ENCODE measurements at places on chromosomes 11 and 22.
A peak's percentile ranks its signal among the peaks of the same experiment; 100 is the strongest.

DNA sequence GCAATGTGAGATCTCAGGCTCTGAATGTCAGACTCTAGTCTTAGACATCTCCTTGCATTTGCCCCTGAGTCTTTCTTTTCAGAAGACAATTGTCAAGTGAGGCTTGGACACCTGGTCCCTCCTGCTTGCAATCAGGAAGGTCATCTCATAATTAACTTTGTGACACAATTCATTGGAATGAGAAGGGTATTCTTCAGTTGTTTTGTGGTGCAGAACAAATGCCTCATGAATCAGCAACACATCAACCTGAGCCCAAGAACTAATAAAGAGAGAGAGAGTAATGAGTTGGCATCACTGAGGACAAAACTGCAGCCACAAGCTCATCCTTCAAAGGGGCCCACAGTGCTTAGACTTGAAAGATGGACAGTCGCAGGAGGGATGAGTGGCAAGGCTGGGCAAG, 375.8 kb downstream of the INSC start:
- H3K36me3 ChIP-seq, result no peaks in the 10 kb centered on the region
- H3K27me3 ChIP-seq, result no peaks in the 10 kb centered on the region
- no peak overlapping the region for H3K27ac ChIP-seq
- H3K4me1 ChIP-seq, result no peaks in the 10 kb centered on the region

GRCh38 chr22:48566741-48567140, 1260.9 kb downstream of the BRD1 start:
- DNase-seq, result no peak
- H3K27ac ChIP-seq, result no peak overlapping the region
- H3K4me1 ChIP-seq, result no peaks in the 10 kb centered on the region
- H3K27me3 ChIP-seq, result peaks cover 2% of the 10 kb centered on the region

GRCh38 chr11:61491736-61492395, 16.7 kb upstream of the LRRC10B start:
- peaks cover 2% of the 10 kb centered on the region for H3K36me3 ChIP-seq
- no peak for DNase-seq
- H3K4me3 ChIP-seq, result no peak overlapping the region
- no peak overlapping the region for H3K27ac ChIP-seq

DNA sequence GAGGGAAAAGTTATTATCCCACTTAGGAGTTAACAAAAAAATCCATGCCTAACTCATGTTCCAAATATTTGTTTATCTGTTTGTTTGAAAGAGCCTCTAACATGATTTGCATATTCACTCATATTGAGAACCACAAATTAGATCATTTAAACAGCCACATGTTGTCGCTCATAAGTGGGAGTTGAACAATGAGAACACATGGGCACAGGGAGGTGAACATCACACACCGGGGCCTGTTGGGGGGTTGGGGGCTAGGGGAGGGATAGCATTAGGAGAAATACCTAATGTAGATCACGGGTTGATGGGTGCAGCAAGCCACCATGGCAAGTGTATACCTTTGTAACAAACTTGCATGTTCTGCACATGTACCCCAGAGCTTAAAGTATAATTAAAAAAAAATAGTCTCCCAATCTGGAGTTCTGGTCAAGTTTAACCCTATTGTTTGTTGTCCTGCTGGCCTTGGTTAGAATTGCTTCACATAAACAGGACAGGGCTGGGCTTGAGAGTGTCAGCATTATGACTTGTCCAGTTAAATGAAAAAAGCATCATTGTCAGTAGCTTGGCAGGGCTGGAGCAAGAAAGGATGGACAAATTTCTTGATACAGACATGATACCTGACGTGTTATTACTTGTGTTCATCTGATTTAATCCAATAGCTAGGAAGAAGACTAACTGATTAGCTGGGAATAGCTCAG, 57.8 kb upstream of the PSMA1 start:
- no peaks in the 10 kb centered on the region for H3K27me3 ChIP-seq
- peaks cover 22% of the 10 kb centered on the region for H3K4me1 ChIP-seq
- DNase-seq, result peak; percentile 31
- H3K27ac ChIP-seq, result peak overlapping the region; percentile 91

DNA sequence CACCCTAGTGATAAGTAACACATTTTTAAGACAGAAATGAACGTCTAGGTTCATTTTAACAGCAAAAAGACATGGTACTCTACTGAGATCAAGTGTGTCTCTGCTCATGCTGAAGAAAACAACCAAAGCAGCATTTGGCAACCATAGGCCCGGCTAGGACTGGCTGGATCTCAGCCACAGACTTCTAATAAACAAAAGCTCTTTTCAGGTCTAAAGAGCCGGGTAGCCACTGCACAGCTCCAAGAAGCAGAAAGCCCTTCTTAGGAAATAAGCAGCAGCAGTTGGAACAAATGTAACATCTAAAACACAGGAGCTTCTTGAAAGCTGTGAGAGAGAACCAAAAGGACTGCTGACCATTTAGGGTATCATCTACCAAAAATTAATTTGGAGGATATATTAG, 37.6 kb downstream of the PITPNB start:
- no peak for DNase-seq
- peaks cover 10% of the 10 kb centered on the region for H3K4me1 ChIP-seq
- H3K36me3 ChIP-seq, result peaks cover 22% of the 10 kb centered on the region

DNA sequence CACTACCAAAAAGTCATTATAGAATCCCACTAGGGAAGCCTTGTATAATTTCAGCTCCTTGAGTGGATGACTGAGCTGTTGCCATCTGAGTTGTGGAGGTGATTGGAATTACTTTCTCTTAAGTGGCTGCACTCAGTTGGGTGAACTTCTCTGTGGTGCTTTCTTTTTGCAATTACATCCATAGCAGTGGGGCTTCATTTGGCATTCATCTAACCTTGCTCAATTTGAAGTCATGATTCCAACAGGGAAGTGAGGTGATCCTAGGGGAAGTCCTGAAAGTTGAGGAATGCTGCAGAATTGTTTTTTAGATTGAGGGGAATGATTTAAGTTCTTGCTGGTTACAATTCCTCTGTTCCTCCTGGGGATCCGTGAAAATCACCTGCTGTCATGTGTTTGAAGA, 39.6 kb downstream of the ARHGAP42 start:
- no peak for DNase-seq
- H3K27me3 ChIP-seq, result no peaks in the 10 kb centered on the region
- H3K4me3 ChIP-seq, result no peak overlapping the region
- no peak overlapping the region for H3K27ac ChIP-seq
- H3K4me1 ChIP-seq, result no peaks in the 10 kb centered on the region

DNA sequence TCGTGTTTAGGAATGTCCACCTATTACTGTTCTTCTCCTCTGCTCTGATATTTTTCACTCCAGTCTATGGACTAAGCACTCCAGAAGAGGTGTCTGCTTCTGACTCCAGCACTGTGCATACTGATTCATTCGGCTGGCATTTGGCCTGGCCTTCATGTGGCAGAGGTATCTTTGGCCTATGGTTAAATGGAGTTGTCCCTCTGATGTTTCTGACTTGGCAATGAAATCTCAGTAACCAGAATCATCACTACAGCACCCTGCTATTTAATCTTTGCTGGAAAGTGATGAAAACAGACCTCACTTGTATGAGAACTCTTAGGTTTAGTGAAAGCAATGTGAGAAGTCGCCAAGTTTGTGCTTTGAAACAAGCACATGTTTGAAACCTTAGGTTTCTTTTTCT, 155.2 kb downstream of the MAML2 start:
- H3K36me3 ChIP-seq, result no peaks in the 10 kb centered on the region
- no peak for DNase-seq
- H3K27me3 ChIP-seq, result no peaks in the 10 kb centered on the region
- H3K4me1 ChIP-seq, result peaks cover 29% of the 10 kb centered on the region
- H3K4me3 ChIP-seq, result no peak overlapping the region
- no peak overlapping the region for H3K27ac ChIP-seq

DNA sequence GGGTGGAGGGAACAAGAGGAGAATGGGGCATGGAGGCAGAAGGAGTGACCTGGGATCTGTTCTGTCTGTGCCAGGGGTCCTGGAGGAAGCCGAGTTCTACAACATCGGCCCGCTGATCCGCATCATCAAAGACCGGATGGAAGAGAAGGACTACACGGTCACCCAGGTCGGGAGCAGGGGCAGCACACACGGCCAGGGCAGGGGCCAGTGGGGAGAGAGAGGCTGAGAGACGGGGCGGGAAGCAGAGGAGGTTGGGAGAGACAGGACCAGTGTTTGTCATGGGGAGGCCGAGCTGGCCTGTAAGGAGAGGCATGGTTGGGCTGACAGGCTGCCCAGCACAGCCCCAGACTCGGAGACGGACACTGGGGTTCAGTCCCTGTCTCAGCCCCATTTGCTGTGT, 4.7 kb downstream of the KCTD17 start:
- no peaks in the 10 kb centered on the region for H3K27me3 ChIP-seq
- peaks cover 15% of the 10 kb centered on the region for H3K36me3 ChIP-seq
- H3K27ac ChIP-seq, result no peak overlapping the region

DNA sequence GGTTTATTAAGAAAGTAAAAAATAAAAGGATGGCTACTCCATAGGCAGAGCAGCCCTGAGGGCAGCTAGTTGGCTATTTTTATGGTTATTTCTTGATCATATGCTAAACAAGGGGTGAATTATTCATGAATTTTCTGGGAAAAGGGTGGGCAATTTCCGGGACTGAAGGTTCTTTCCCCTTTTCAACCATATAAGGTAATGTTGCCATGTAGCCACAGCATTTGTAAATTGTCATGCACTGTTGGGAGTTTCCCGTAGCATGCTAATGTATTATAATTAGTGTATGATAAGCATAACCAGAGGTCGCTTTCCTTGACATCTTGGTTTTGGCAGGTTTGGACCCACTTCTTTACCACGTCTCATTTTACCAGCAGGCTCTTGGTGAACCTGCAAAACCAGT, 610.4 kb upstream of the B3GAT1 start:
- peaks cover 3% of the 10 kb centered on the region for H3K27me3 ChIP-seq
- no peaks in the 10 kb centered on the region for H3K4me1 ChIP-seq
- no peak overlapping the region for H3K27ac ChIP-seq
- H3K4me3 ChIP-seq, result no peak overlapping the region
- DNase-seq, result no peak

DNA sequence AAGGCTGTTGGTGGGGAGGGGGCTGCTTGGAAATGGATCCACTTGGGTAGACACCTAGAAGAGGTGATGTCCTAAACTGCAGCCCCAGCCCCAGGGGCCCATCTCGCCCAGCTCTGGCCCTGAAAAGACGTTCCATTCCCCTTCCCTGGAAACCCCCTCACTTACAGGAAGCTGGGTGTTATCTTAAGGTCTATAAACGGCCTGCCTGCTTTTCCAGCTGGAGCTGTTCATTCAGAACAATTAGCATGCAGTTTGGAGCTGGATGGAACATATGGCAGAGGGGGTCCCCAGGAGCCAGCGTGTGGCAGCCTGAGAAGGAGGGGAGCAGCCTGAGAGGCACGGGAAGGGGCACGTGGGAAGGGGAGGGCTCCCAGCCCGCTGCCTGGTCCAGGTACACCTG, 139.6 kb downstream of the PKNOX2 start:
- no peak for DNase-seq
- H3K4me1 ChIP-seq, result no peaks in the 10 kb centered on the region
- no peaks in the 10 kb centered on the region for H3K36me3 ChIP-seq
- no peaks in the 10 kb centered on the region for H3K27me3 ChIP-seq
- no peak overlapping the region for H3K27ac ChIP-seq

DNA sequence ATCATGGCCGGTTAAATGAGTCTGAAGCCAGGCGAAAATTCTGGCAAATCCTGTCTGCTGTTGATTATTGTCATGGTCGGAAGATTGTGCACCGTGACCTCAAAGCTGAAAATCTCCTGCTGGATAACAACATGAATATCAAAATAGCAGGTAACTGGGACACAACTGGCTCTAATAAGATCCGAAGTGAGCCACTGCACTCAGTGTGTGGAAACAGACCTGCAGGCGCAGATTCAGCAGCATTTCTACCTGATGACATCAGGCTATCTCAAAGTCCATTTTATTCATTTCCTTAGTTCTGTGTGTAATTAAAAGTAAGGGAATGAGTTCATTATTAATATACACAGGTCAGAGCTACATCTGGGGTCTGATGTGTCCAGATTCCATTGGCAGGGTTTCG, 78.2 kb downstream of the PPP2R1B start:
- H3K4me3 ChIP-seq, result no peak overlapping the region
- no peak for DNase-seq
- no peaks in the 10 kb centered on the region for H3K4me1 ChIP-seq
- H3K27ac ChIP-seq, result no peak overlapping the region
- H3K27me3 ChIP-seq, result no peaks in the 10 kb centered on the region
- H3K36me3 ChIP-seq, result peaks cover 10% of the 10 kb centered on the region

DNA sequence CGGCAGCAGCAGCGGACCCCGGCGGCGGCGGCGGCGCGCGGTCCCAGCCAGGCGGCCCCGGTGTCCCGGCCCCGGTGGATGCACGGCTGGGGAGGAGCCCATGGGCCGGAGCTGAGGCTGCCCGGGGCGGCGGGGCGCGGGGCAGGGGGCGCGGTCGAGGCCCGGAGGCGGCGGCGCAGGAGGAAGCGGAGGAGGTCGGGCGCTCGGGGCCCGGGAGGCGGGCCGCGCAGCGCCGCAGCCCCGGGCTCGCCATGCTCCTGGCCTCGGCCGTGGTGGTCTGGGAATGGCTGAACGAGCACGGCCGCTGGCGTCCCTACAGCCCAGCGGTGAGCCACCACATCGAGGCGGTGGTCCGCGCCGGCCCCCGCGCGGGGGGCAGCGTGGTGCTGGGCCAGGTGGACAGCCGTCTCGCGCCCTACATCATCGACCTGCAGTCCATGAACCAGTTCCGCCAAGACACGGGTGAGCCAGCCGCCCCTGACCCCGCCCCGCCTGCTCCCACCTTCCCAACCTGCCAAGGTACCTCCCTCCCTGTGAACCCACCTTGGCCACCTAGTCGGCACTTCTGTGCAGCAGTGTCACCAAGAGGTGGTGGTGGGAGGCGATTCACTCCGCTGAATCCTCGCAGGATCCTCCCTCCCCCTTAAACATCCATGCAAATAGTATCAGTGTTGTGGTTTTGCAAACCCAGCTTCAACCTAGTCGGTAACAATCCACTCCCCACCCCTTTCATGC, 580 bp downstream of the DTX4 start:
- H3K4me3 ChIP-seq, result peak overlapping the region; percentile 71
- peaks cover 10% of the 10 kb centered on the region for H3K27me3 ChIP-seq
- H3K27ac ChIP-seq, result no peak overlapping the region
- peaks cover 19% of the 10 kb centered on the region for H3K4me1 ChIP-seq
- DNase-seq, result no peak
- H3K36me3 ChIP-seq, result no peaks in the 10 kb centered on the region

DNA sequence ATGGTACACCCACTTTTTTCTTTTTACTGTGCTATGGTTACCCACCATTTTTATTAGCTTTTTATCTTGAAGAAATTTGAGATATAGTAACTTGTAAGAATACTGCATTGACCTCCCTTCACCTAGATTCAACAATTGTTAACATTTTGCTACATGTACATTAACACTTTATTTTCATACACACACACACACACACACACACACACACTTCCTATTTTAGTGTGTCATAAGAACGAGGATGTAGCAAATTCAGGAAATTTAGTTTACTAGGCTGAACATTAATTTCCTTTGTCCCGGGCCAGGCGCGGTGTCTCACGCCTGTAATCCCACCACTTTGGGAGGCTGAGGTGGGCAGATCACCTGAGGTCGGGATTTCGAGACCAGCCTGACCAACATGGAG, 1.1 kb upstream of the ATP6V1E1 start:
- DNase-seq, result no peak
- H3K36me3 ChIP-seq, result no peaks in the 10 kb centered on the region
- H3K27ac ChIP-seq, result peak overlapping the region; percentile 76
- H3K27me3 ChIP-seq, result no peaks in the 10 kb centered on the region
